Activated CD8-positive, alpha-beta T cell treated with anti-CD3 and anti-CD28 coated beads, Interleukin-2, amount 10 ng/mL, durations not matched to agents 7 days and 5 days (primary cell): ENCODE measurements at places on chromosomes 4 and X. TPM values are rescaled to one million over a fixed set of nuclear protein-coding genes. Genes with fewer than 3 reads are reported as not detected.
A peak's percentile ranks its signal among the peaks of the same experiment; 100 is the strongest.

CACNA1F gene
- total RNA-seq, result 0.18 TPM

MAGEA10 gene
- not detected for total RNA-seq

ARHGEF6 gene
- 99.0 TPM for total RNA-seq

ZC4H2 gene
- total RNA-seq, result 15.6 TPM

EGFL6 gene
- total RNA-seq, result 15.6 TPM

CMC4 gene
- total RNA-seq, result 4.1 TPM

CENPVL3 gene
- not detected for total RNA-seq

TEX11 gene
- not detected for total RNA-seq

SPANXA2 gene
- not detected for total RNA-seq

PDGFRA gene
- not detected for total RNA-seq

- DNase-seq, result no peak
Observed at GRCh38 chrX:98067611-98068010, 1183.9 kb downstream of the RPA4 start.

DNA sequence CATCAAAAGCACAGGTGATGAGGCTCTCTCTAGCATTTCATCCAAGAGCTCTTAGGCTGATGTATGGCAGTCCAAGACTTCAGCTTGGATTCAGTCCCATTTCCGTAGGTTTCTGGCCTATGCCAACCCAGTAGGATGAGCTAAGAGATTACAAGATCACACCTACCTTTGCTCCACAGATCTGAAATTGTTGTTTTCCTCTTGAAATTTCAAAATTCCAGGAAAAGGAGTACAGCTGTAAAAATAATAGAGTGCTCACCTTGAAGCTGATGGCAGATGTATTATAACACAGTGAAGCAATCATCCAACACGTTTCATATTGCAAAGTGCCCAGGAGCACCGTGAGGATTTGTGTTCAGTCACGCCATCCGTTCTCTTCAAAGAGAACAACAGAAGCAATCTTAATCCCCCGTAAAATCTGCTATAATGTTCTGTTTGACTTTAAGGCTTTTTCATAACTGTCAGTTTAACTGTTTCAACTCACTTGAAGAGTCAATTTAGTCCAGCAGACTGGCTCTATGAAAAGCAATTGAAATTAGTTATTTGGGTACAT, 137.5 kb downstream of the CPE start:
- no peak for DNase-seq

GRCh38 chrX:132395026-132395425, 93.8 kb downstream of the MBNL3 start:
- DNase-seq, result no peak

- DNase-seq, result no peak
Observed at GRCh38 chr4:107619066-107619465, 101.0 kb downstream of the PAPSS1 start.

GRCh38 chr4:56906489-56907393, 959 bp upstream of the REST start:
- DNase-seq, result peak; percentile 24

GRCh38 chr4:161714931-161715330, 448.9 kb downstream of the FSTL5 start:
- no peak for DNase-seq

DNA sequence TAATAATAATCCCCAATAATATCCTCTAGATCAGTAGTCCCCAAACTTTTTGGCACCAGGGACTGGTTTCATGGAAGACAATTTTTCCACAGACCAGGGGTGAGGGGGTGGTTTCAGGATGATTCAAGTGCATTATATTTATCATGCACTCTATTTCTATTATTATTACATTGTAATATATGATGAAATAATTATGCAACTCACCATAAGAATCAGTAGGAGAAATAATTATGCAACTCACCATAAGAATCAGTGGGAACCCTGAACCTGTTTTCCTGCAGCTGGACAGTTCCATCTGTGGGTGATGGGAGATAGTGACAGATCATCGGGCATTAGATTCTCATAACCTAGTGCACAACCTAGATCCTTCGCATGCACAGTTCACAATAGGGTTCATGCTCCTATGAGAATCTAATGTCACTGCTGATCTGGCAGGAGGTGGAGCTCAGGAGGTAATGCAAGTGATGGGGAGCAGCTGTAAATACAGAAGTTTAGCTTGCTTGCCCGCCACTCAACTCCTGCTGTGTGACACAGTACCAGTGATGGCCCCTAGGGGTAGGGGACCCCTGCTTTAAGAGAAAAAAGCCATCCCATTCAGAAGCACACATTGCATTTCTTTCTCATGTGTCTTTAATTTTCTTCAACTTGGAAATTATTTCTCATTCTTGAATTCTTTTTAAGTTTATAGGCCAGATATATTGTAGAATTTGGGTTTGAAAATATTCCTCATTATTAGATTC, 16.0 kb upstream of the SH3RF1 start:
- DNase-seq, result no peak

DNA sequence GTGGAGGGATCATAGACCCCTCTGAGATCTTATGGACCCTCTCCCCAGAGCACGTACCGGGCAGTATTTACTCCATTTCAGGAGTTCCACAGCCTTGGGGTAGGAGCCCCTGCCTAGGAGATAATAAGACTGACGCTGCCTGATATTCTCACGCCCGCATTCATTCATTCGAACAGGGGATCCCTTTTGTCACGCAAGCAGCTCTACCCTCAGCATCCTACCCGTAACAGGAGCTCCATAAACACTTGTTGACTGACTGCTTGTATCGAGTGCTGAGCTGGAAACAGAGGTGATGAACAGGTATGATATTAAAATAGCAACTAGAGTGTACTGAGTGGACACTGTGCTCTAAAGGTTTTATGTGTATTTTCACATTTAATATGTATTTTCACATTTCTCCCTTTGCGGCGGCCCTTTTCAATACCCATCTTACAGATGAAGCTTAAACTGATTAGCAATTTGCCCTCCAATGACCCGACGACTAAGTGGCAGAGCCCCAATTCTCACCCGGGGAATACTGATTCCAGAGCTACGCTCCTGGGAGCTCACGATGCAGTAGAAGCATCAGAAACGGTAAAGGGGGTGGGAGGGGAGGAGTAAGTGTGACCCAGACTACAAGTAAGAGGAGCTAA, 888 bp downstream of the RAB28 start:
- no peak for DNase-seq

DNA sequence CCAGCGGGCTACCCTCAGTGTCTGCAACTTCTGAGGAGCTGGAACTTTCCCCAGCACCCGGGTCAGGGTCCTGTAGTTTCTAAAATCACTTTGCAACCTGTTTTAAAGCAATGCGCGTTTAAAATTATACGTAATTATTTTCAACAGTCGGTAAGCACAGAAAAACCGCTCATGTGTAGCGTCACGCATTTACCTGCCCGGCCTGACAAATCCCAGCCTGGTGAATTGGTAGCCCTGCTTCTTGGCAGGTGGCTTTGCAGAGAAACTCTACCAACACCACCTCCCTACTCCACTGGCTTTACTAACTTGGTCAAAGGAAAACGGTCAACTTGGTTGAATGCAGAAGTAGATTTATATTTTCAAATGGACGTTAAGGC, 640 bp downstream of the BANK1 start:
- no peak for DNase-seq

DNA sequence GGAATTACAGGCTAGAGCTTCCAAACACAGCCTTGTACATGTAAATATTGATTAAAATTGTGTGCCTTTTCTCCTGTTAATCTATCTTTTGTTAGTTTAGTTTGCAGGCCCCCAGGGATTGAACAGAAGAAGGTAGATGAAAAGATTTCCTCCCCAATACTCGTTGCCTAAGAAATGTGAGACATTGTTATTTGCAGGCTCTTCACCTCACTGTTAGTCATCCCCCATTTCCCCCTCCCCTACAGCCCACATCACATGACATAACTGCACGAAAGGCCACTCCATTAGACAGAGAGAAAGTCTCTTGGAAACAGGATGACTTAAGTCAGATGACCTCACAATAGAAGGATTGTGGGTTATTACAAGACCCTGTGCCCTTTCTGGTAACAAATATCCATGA, 13.3 kb upstream of the MID1 start:
- DNase-seq, result no peak

DNA sequence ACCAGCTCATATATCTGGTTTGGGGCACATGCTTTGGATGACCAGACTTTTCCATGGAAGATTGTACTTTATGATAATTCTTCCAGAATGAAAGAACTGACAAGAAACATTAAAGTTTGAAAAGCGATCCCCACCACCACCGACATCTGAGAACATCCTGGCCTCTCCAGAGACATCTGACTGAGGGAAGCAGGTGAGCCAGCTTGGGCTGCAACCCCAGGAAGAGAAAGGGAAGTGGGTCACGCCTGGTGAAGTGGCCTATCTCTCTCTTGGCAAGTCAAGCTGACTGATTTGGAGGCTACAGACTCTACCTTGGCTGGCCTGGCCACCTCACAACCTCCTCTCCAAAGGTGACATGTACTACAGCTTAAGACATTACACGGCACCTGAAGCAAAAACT, 20.7 kb downstream of the PARM1 start:
- DNase-seq, result no peak

GRCh38 chr4:183287309-183287659, 32.8 kb downstream of the CLDN22 start:
- no peak for DNase-seq

DNA sequence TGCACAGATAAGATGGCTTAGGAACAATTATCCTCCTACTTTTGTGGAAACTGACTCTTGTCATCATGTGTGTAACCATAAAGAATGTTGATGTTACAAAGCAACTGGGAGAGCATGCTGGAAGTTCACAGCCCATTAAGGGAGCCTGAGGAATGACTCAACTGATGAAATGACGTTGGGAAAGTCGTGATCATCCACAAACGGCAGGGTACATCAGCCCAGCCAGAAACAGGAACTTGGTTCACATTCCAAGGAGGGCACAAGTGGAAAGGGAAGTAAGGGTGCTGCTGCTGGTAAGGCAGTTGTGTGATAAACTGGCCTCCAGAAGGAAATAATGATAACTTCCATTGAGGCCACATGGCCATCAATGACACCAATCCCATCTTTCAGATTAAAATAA, 6.7 kb downstream of the TEC start:
- DNase-seq, result no peak

DNA sequence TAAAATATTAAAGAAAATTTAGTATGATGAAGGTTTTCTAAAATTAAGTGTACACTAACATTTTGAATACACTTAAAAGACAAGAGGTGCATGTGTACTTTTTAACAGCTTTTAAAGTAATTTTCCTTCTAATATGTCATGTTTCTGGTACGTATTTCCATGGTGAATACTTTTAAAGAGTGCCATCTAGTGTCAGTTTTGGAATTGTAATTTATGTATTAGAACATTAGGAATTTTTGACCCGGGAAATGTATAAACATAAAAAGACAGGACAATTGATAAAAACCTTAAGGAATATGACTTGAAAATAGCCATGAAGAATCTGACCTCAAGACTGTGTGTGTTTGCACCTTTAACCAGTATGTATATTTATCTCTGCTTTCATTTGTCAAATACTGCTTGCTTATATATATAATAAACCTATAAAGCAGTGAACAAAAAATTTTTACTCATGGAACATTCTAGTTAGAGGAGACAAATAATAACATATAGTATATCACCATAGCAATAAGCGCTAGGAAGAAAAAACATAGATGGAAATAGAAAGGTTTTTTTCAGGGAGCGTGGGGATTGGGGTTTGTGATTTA, 7.2 kb downstream of the GSTCD start:
- DNase-seq, result no peak

DNA sequence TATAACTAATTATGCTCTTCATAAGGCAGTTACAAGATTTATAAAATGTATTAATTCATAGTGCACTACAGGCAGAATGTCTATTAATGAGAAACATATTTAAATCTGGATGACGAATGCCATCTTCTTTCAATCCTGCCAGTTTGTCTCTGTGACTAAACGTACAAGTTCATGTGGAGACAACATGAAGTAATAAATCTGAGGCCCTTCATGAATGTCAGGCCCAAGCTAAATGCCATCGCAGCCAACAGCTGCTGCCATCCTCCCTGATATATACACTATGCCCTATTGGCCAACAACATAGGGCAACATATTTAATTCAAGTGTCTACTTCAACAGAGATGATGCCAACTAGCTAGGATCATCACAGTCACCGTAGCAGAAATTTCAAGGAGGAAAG, 43.7 kb downstream of the TSPAN5 start:
- DNase-seq, result no peak

DNA sequence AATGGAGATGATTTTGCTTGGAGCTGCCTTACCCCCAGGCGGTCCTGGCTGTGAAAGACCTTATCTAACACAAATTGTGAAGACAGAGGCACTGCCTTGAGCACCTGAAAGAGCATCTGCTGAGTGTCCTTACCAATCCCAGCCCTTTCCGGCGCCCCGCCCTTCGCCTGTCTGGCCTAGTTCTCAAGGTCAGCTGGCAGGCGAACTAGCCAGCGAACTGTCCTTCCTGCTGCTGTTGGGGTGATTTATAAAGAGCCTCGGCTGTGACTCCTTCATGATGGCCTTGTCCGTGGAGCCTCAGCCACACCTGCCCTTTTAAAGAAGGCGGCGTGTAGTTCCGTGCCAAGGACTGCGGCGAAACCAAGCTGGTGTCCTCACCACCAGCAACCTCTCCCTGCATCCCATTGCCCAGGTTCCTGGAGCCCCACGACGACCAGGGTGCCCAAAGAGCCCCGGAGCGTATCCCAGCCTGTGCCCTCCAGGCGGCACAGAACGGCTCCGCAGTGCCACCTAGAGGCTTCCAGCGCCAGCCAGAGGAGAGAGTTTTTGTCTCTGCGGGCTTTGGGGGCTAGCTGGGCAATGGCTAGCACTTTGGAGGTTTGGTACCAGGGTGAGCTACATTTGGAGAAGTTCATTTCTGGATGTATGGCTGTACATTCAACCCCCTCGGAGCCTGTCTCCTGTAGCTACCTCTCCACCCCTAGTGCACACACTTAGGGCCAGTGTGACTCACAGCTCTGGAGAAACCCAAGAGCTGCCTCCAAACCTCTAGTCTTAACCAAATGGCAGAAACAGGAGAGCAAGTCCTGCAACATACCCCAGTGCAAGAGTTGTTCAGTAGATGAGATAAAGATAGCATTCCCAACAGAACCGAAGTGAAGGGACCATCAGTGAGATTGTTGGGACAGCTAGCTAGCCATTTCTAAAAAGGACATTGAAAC, 36.8 kb upstream of the VMA21 start:
- DNase-seq, result peak; percentile 41

GRCh38 chr4:80058740-80059139, 14.3 kb downstream of the ANTXR2 start:
- peak; percentile 75 for DNase-seq

- DNase-seq, result no peak
Observed at GRCh38 chr4:168993714-168994510, 16.1 kb downstream of the CBR4 start.

DNA sequence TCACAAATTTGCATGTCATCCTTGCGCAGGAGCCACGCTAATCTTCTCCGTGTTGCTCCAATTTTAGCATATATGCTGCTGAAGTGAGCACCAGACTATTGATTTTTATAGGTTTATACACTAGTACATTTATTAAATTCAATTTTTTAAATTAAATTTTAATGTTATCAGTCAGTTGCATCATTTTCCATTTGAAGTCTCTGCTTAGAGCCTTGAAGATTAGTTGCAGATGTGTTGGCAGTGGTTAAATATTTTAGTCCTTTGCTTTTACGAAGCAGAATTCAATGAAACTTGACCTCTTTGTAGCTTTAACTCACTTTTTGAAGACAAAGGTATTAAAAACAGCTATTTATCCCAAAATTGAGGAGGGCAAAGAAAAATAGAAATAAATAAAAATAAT, 16.5 kb downstream of the TRAPPC11 start:
- DNase-seq, result no peak

- no peak for DNase-seq
Observed at GRCh38 chr4:152045449-152045806, 284.6 kb upstream of the GATB start.
